HT-29 (cell line): ENCODE measurements at places on chromosomes 12 and 14. TPM values are rescaled to one million over a fixed set of nuclear protein-coding genes. Genes with fewer than 3 reads are reported as not detected.

GRCh38 chr14:21990116-21990515 is 316.5 kb upstream of the OR4E1 start:
- peak; percentile 12 for DNase-seq

GRCh38 chr12:46744283-46744682 is 81.5 kb downstream of the SLC38A4 start:
- no peak for DNase-seq

DNA sequence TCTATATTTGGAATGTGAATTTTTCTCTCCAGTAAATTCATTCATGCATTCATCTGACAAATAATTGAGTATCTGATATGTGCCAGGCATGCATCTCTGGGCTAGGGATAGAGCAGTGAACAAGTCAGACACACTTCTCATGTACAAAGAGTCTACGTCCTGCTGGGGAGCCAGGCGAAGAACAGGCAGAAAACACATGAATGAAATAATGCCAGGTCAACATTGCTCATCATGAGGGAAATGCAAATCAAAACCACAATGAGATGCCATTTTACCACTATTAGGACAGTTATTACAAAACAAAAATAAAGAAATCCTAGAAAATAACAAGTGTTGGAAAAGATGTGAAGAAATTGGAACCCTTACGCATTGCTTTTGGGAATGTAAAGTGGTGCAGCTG is 90.3 kb downstream of the PAX9 start:
- DNase-seq = no peak

- DNase-seq = no peak
These were observed 5.8 kb downstream of the PTGES3 start for GRCh38 chr12:56682323-56682722.

DNA sequence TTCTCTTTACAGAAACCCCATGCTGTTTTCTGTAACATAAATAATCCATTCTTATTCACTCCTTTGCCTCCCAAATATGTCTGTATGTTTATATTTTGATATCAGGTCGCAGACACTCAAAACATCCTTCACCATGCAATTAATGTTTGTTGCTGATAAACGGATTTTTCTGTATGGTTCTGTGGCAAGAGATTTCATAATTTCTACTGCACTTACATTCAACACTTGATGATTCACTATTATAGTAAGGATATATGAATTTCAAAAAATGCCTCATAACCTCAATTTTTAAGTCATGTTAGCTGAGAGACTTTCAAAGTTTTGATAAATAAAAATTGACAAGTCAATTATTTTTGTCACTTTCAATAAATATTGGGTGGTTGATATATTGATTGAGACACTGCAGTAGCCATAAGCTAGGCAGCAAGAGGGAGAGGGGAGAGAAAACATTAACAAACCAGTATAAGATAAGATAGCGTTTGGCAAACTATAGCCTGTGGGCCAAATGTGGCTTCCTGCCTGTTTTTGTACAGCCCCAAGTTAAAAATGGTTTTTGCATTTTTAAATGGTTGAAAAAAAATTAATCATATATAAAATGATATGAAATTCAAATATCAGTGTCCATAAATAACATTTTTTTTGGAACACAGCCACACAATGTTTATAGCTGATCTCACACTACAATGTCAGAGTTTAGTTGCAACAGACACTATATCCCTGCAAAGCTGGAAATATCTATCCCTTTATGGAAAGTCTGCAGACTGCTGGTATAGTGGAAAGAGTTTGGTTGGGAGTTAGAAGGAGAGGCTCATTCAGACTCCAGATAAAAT is 18.3 kb downstream of the ALDH6A1 start:
- DNase-seq = no peak

- DNase-seq = no peak
These were observed 36.4 kb upstream of the GARIN6 start for GRCh38 chr12:99611117-99611516.

GRCh38 chr14:23387916-23388882 is 11.4 kb downstream of the CMTM5 start:
- no peak for DNase-seq

DNA sequence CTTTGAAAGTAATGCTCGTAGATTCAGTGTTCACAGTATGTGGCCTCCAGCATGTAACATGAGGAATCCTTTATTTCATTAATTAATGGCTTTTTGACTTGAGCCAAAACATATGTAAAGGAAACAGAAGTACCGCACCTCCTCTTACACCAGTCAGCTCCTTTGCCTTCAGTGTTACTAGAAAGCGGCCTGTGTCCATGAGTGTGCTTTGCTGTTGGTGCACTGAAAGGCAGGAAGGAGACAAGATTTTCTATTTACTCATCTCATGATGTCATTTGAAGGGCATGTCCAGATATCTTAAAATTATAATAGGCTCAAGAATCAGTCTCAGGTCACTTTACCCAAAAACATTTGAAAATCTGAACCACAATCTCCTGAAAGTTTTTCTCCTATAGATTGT is 9.9 kb upstream of the CCT2 start:
- no peak for DNase-seq

DNA sequence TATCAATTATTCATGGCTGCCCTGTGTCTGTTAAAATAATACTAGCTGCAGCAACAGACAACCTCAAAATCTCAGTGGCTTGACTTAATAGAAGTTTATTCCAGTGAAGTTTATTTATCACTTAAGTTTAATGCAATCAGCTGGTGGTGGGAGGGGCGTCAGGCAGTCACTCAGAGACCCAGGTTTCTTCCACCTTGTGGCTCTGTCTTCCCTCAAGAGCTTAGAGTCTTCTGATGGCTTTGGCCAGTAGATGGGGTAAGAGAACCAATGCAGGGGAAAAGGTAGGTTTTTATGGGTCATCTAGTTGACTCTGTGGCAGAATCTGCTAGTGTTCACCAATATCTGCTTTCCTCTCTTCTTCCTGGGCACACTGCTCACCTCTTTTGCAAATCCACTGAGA is 668.9 kb downstream of the AACS start:
- DNase-seq = peak; percentile 45

DNA sequence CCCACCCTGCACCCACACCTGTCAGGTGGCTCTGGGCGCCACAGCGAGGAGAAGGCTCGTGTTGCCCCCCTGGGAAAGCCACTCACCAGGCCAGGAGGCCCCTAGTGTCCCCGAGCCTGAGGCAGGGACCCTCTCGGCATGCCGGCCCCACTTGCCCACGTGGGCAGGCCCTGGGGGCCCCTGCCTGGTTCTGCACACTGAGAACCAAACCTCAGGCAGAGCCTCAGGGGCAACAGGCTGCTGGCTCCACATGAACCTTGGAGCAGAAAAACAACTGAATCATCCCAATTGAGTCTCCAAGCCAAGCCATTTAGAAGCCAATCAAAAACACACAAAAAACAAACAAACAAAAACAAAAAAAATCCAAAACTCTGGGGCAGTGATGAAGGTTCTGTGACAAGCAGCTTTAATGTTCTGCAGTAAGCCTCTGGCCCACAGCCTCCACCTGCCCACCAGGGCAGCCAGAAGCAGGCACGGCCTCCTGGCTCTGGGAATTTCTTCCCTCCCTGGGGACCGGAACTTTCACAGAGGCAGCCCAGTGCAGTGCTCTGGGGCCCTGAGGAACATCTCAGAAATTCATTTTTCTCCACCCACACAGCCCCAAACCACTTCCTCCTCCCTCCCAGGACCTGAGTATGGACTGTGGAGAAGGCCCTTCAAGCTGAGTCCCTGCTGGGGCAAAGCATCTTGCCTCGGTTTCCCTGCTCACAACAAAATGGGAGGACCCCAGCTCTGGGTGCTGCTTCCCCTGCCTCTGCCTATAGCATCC is 90.2 kb downstream of the CHGA start:
- no peak for DNase-seq

DNA sequence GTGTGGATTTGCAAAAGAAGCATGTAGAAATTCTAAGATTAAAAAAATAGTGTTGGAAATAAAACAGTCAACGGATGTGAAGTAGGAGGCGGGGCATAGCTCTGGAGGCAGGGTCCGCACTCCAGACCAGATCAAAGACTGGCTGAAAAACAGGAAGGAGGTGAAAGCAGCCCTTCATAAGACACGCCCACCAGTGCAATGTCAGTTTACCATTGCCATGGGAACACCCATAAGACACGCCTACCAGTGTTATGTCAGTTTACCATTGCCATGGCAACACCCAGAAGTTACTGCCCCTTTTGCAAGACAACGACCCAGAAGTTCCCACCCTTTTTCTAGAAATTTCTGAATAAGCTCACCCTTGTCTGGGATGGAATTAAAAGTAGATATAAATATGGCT is 87.1 kb downstream of the FZD10 start:
- DNase-seq = peak; percentile 8

- DNase-seq = no peak
These were observed 66.1 kb upstream of the CRY1 start for GRCh38 chr12:107159384-107159900.

DNA sequence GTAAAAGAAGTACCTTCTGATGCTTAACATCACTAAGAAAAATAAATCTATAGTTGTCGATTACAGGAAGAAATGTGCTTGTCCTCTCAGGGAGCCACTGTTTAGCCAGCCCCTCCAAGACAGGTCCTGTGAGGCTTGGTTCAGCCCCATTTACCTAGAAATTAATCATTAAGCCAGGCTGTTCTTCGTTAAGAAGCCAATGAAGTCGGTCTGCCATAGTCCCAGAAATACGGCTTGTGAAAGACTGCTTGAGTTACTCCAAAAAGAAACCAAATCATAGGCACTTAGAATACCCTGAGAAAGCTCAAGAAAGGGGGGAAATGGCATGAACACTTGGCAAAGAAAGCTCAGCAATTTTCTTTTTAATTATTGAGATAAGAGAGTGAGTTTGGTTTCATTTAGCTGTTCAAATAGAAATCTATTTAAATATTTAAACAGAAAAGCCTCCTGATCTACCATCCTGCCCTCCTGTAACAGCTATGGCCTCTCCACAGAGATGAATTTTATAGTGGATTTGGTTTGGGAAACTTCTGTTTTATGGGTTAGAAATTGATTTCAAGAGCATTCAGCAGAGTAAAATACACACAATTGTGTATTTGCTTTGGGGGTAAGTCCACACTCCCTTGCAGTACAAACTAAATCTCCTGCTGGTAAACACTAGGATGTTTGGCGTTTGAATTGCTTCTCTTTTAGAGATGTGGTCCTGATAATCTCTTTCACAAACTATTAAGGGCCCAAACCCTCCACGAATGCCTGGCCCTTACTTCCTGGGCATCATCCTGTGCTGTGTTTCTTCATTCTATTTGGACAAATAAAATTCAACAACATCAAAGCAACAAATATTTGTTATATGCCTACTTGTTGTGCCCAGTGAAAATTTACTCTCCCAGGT is 234.4 kb downstream of the SEC23A start:
- DNase-seq = no peak

DNA sequence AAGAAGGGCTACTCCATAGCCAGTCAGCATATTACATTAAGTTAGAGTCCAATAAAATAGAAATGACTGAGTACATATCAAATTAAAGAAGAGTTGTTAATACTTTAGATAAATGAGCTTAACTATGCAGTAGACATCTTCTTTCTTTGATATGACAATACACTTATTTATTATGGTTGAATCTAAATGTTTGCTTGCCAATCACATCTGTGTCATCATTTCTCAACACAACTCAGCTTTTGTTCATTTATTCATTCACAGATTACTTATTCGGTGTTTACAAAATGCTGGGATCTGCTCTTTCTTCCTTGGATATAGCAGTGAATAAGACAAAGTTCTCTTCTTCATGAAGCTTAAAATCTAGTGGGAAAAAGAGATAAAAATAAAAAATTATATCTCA is 614.6 kb upstream of the ATP2B1 start:
- DNase-seq = no peak

- DNase-seq = no peak
These were observed 23.7 kb downstream of the P2RX4 start for GRCh38 chr12:121233628-121234020.

DNA sequence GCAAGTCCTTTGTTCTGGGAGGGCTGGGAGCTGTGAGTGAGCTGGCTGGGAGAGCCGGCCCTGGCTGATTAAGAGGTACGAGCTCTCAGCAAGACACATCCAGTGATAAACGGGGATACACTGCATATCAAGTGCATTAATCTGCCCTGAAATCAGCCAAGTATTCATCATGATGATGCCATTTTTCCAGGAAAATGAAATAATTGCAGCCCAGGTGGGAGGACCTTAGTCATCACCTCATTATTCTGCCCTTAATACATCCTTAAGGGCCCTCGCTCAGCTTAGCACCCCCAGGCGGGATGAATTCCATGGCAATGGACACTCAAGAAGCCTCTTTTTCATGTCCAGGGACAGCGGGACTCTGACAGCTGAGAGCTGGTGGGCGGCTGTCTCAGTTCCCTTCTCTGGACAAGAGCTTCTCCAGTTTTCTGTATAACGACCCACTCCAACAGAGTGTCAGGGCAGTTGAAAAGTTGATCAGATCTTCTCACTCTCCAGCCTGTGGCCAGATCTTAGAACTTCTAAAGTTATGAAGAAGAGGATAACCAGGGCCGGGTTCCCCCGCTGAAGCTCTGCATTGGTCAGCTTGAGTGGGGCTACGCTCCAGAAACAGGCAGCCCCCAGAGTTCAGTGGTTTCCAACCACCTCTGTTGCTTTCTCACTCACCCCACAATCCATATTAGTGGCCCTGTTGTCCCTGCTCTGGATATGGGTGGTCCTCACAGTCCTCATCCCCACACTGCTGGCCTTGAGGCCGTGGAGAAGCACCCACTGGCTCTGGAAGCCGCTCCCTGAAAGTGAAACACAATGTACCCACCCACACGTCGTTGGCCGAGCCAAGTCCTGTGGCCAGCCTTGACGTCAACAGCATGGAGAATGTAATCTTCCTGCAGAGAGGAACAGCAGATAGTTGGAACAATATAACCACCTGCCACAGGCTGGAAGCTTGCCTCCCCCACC is 306.2 kb upstream of the DIO3 start:
- DNase-seq = no peak

GRCh38 chr14:50874757-50875156 is 2.9 kb downstream of the ABHD12B start:
- DNase-seq = no peak

The ALDH1L2 gene
- total RNA-seq = not detected in 2 replicates

The WNT1 gene
- total RNA-seq = not detected in 2 replicates

The CCDC197 gene
- total RNA-seq = not detected in 2 replicates

The CLEC2B gene
- not detected in 2 replicates for total RNA-seq

The C1S gene
- total RNA-seq = 0.56 and 1.1 TPM in 2 replicates

The TRIP11 gene
- 7.1 and 11.1 TPM in 2 replicates for total RNA-seq

The MYF6 gene
- total RNA-seq = not detected in 2 replicates
